ENCODE measurements at places on chromosomes 7 and 10. TPM values are rescaled to one million over a fixed set of nuclear protein-coding genes. Genes with fewer than 3 reads are reported as not detected.

GRCh38 chr7:139186146-139186545 lies 44.9 kb upstream of the UBN2 start:
- no peak for DNase-seq

DNA sequence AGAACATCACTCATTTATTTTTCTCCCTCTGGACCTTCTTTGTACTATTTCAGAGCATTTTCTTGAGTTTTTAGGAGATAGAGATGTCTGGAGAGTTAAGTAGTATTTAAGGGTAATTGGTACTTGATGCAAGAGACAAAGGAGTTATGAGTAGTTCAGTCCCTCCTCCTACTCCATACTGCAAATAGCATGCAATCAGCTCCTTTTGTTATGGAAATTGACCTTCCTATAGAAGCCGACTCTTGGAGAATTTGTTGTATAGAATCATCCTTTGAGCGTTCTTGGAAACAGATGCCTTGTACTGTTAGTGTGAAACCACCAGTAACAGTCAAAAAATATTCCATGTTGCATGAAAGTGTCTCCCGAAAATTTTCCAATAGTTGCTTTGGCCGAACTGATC lies 428.2 kb upstream of the GALNT17 start:
- DNase-seq, result no peak

ANTXRL gene
- total RNA-seq, result not detected

DNA sequence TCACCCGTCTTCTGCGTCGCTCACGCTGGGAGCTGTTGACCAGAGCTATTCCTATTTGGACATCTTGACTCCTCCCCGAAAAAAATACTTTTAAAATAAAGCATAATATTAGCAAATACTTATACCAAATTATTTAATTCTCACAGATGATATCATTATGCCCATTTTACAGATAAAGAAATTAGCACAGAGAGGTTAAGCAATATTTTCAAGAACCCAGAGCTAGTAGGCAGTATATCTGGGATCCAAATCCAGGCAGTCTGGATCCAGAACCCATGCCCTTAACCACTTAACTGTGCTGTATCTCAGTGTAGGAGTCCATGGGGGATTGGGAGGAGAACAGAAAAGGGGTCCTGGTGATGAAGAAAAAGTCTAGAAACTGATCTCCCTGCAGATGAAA lies 6.1 kb downstream of the IQUB start:
- no peak for DNase-seq

DNA sequence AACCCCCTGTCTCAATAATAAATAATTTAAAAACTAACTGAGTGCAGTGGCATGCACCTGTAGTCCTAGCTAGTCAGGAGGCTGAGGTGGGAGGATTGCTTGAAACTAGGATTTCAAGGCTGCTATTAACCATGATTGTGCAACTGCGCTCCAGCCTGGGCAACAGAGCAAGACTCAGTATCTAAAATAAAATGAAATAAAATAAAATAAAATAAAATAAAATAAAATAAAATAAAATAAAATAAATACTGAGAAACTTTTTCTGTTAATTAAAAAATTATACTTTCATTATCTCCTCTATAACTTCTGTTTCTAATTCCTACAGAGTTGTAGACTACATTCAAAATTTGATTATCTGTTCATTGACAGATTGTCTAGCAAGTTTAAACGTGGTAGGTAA lies 999.4 kb downstream of the ANKRD7 start:
- no peak for DNase-seq

NRG3 gene
- total RNA-seq, result not detected

STEAP4 gene
- 0.05 TPM for total RNA-seq

FAM241B gene
- total RNA-seq, result 2.6 TPM

ARHGAP21 gene
- 32.7 TPM for total RNA-seq

DNA sequence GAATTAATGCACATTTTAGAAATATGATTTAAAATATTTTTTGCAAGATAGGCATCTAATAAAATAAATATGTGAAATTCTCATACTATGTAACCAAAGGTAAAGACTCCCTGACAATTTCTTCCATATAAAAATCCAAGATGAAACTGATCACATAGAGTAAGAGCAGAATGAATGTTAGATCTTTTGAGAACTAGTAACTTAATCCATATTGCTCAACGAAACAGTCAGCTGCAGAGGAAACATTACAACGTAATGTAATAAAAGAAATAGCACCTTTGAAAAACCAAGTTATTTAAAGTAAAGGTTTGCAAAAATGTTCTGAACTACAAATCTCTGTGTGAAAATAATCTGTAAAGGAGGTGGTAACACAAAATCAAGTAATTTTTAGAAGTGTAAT lies 28.8 kb downstream of the HACD1 start:
- DNase-seq, result no peak

GRCh38 chr7:103592844-103593243 lies 146.8 kb upstream of the SLC26A5 start:
- DNase-seq, result no peak

- peak; percentile 71 for DNase-seq
These were observed 37.4 kb upstream of the KDM7A start for GRCh38 chr7:140214075-140214684.

- DNase-seq, result no peak
These were observed 53.0 kb downstream of the ASNS start for GRCh38 chr7:97819161-97819560.

- no peak for DNase-seq
These were observed 568.8 kb upstream of the PCDH15 start for GRCh38 chr10:55369670-55370420.

DNA sequence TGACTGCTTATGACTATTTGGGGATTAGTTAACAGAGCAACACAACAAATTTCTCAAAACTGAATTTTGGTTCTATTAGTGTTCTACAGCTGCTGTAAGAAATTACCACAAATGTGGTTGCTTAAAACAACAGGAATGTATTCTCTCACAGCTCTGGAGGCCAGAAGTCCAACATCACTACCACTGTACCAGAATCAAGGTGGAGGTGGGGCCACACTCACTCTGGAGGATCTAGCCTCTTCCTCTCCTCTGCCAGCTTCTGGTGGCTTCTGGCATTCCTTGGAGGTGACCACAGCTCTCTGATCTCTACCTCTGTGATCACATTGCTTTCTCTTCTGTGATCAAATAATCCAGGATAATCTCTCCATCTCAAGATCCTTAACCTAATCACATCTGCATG lies 194.7 kb upstream of the BMPER start:
- DNase-seq, result no peak

- no peak for DNase-seq
These were observed 35.9 kb upstream of the ELMO1 start for GRCh38 chr7:37484426-37485073.

DNA sequence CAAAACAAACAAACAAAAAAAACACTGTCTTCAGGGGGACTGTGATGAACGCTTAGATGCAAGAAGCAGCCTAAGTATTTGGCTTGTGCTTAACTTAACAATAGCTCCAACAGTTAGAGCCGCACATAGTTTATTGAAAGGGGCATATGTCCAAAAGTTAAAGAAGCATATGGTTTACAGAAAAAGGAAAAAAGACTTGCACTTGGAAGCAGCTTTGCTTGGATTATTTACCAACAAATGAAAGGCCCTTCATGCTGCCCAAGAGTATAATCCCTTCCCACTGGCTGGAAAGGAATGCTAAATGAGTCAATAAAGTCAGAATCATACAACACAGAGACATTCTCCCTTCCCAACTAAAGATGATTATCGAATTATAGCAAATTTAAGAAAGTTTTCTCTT lies 77.9 kb downstream of the GLI3 start:
- DNase-seq, result no peak

CTAGE8 gene
- not detected for total RNA-seq

CBLL1 gene
- total RNA-seq, result 32.2 TPM

BHLHA15 gene
- total RNA-seq, result not detected

- no peak for DNase-seq
These were observed 50.0 kb downstream of the VCL start for GRCh38 chr10:74047871-74048270.

OR2F2 gene
- not detected for total RNA-seq

DNA sequence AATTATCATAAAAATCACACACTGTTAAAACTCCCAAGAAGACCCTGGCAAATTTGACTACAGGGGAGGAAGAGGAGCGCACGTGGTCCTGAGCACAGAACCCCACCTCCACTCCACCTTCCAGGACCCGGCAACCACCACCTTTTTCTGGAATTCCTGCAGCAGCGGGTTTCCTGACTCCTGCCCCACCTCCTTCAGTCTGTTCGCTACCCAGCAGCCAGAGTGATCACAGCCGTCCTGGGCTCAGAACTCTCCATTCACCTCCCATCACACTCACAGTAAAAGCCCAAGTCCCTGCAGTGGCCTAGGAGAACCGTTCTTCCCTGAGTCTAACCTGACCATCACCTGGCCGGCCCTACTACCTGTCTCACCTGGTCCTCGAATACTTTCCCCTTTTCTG lies 107.4 kb upstream of the FAM204A start:
- DNase-seq, result no peak

DNA sequence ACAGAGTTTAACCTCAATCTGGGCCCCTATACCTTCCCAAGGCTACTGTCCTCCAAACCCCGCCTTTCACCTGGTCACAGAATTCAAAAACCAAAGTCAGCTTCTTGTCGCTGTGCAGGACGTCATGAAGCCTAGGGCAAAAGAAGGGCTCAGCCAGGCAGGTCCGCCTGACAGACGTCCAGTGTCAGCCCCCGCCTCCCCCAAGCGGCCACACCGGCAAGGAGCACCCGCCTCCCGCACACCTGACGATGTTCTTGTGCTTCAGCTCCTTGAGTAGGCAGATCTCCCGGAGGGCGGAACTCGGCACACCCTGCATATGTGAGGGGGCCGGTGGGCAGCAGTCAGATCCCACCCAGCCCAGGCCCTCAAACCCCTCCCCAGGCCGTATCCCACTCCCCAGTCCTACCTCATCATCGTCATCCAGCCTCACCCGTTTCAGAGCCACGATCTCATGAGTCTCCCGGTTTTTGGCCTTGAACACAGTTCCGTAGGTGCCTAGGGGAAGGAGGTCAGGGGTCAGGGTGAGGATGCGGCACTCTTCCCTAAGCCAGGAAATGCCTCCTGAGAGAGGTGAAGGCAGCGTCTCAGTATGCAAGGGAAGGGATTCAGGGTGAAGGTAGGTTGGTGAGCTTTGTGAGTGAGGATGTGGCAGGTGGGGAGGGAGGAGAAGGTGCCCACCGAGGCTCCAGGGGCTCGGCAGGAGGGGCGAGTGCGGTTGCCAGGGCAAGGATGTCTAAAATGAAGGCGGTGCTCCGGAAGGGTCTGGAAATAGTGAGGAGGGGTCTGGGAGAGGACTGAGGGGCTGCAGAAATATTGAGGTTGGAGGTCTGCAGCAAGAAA lies 811 bp downstream of the CDK5 start:
- no peak for DNase-seq

DNA sequence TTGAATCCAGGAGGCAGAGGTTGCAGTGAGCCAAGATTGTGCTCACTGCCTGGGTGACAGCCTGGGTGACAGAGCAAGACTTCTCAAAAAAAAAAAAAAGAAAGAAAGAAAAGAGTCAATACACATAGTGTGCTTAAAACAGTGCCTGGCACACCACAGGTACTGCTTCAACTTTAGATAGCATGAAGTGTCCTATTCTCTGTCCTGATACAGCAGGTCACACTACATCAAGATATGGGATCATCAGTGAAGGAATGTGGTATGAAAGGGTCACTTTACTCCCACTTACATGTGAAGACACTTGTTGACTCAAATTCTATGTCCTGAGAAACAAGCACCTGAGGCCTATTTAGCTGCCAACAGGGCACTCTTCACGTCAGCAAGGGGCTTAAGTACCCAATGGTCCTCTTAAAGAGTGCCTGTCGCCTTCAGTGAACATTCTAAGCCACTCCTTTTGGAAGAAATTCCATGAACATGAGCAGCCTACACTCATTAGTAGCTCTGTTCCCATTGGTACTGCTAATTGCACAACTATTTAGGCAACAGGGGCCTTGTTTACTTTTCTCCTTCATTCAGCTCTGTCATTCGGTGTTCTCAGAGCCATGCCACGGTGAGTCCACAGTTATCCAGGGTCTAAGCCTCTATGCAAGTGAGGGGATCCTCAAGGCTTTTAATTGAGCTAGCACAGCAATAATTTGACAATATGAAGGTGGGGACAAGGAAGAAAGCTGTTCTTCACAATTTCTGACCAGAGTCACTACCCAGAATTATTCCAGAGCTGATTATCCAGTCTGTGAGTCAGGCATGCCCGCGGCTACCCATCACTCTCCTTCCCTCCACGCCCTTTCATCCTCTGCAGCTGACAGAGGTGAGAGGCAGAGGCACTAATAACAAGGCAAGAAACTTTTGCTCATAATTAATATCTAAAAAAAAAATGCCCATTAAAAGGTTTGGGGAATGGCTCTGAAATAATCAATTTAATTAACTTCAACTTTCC lies 56.6 kb upstream of the PTN start:
- DNase-seq, result no peak

AKR1C2 gene
- total RNA-seq, result not detected

OPN4 gene
- not detected for total RNA-seq

CH25H gene
- not detected for total RNA-seq

UCN3 gene
- not detected for total RNA-seq

MKI67 gene
- 333 TPM for total RNA-seq

CRHR2 gene
- not detected for total RNA-seq

IGF2BP3 gene
- total RNA-seq, result 1.3 TPM

FGF8 gene
- not detected for total RNA-seq

- no peak for DNase-seq
These were observed 181.4 kb upstream of the CACNA2D1 start for GRCh38 chr7:82624965-82625364.

SCART1 gene
- 4.8 TPM for total RNA-seq

GRCh38 chr7:45036317-45036716 lies 36.3 kb downstream of the CCM2 start:
- no peak for DNase-seq

DNA sequence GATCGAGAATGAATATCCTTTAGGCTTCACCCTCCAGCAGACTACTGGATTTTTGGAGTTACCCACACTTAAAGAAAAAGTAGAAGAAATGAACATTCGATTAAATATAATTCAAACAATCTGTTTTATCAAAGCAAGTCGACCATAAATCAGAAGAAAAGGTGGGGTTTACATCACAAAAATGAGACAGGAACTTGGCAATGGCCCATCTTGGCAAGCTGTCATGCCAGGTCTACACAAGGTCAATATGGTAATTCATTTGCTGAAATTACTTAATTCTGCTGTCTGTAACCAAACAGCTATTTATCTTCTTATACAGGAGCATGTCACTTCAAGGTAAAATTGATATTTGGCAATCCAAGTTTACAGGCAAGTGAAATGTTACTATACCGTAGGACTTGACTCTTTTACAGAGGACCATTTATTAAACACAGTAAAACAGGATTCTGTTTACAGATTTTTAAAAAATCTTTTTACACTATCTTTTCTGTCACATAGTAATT lies 640.6 kb upstream of the NRP1 start:
- DNase-seq, result no peak

PRLHR gene
- not detected for total RNA-seq

GRCh38 chr10:34430685-34431084 lies 384.4 kb downstream of the PARD3 start:
- DNase-seq, result no peak

DNA sequence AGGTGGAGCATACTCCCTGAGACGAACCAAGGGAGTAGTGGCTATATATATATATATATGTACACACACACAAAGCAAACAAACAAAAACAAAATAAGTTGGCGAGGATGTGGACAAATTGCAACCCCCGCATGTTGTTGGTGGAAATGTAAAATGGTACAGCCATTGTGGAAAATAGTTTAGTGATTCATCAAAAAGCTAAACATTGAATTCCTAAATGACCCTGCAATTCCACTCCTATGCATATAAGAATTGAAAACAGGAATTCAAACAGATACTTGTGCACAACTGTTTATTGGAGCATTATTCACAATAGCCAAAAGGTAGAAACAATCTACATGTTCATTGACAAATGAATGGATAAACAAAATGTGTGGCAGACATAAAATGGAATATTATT lies 407.9 kb downstream of the KCNMA1 start:
- no peak for DNase-seq

Data from activated CD8-positive, alpha-beta memory T cell treated with anti-CD3 and anti-CD28 coated beads, Interleukin-2, amount 10 ng/mL, durations not matched to agents 7 days and 5 days (primary cell).